ENCODE measurements at places on chromosomes 7 and 10.

DNA sequence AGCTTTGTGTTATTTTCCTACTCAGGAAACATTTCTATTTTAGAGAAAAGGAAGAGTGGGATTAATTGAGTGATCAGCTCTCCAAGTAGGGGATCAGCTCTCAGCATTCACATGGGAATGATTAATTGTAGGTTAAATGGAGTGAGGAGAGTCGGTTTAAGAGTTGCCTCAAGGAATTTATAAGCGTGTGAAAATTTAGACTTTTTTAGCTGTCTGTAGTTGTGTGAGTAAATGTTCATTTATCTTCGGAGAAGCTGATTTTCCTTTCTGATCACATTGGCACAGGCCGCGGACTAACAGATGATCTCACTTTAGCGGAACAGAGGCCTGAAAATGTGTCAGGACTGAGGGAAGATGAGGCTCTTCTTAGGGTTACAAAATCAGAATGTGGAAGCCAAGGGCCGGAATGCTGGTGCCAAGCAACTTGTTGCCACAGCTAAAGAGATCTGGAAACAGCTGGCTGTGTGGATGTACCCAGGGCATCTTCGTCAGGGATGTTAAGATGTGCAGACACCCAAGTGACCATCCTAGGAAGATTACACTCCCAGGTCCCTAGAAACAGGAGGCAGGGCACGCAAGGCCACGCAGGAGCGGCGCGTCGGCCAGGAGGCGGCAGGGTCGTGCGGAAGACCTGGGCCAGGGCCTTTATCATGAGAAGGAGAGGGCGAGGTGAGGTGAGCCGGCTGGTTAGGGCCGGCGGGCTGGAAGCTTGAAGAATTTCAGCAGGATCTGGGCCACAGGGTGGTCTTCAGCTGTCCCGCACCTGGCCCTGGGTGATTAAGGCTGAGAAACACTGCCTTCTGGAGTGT, 35.1 kb upstream of the TTYH3 start:
- DNase-seq, result no peak

DNA sequence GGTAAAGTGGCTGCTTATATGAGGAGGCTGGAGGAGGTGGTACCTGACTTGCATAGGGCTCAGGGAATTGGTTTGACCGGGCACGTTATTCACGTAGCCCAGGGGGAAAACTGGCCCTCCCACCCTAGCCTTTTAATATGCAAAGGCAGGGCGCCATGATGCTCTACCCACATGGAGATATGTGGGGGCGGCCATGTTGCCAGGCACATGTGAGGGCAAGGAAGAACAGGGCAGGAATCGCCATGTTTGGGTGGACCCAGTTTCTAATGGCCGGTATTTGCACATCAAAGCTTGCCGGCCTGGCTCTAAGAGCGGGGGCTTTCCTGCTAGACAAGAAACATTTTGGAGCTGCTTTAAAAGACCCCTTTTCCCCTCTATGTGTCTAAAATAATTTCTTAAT, 949.7 kb upstream of the C7orf33 start:
- DNase-seq, result no peak

DNA sequence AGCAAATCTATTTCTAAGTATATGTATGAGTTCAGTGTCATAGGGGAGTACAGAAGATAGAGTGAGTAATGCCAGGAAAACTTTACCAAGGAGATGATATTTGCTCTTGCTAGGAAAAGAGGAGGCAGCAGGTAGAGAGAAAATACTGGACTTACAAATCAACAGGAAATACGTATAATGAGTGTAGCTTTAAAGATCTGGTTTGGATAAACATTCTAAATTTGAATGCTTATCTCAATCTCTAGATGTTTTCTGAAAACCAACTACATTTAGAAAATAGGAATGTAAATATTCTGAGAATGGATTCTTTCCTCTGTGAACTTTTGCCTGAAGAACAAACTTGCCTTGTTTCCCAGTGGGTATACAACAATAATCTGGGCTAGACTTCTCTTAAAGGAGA, 46.9 kb upstream of the GNAI1 start:
- DNase-seq, result no peak

GRCh38 chr10:9987197-9987596, 1030.5 kb upstream of the CELF2 start:
- DNase-seq, result no peak

DNA sequence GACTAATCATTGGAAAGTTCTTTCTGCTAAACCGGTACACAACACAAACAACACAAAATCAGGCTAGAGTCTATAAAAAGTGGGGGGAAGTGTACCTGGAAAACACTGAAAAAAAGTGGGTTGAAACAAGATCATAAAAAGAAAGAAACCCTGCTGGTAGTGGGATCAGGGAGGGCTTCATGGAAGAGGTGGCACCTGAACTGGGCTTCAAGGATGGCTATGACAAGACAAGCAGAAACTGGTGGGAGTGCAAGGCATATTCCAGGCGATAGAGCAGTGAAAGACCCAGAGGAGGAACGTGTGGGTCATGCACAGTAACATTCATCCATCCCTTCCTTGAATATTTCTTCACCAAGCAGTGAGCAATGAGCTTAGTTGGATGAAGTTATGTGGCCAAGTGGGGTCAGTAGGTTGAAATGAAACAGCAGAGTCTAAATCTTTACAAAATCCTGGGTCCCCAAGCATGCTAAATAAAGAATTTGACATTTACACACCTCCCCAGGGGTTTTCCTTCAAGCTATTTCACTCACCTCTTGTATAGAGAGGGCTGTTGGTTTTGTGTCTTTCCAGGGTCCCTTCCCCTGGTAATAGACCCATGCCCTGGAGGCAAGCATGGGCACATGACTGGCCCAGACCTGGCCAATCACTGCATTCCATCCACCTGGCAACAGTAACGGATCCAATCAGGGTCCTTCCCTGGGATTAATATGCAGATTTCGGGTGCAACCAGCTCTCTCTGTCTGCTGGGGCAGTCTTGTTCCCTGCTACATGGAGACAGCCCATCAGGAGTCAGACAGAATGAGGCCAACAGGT, 38.2 kb downstream of the SPOCK2 start:
- no peak for DNase-seq

DNA sequence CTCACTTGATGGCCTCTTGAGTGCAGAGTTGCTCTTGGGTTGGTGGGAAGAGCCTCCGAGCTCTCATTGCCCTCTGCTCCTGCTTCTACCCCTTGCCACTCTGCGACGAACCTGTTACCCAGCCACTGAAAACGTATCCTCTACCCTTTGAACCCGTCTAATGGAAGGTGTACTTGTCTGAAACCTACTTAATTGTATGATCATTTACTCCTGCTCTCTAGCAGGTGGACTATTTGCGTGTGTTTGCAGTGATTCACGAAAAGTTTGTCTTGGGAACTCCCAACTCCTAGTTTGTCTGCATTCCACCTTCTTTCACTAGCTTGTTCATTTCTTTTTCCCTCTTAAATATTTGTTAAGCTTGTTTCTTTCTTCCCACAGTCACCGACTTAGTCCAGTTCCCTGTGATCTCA, 503 bp downstream of the CROT start:
- no peak for DNase-seq

- DNase-seq, result no peak
Observed at GRCh38 chr7:132603220-132603833, 27.1 kb upstream of the PLXNA4 start.

GRCh38 chr10:96319754-96320474, 15.7 kb downstream of the DNTT start:
- DNase-seq, result no peak
